A549 treated with Mapracorat at 1 μM for 4 hours (cell line): ENCODE measurements at places on chromosomes 6 and 20. TPM values are rescaled to one million over a fixed set of nuclear protein-coding genes. Genes with fewer than 3 reads are reported as not detected.

TEAD3 gene
- total RNA-seq, result 5.6 to 7.9 TPM (median 7.4 TPM) in 5 replicates

PRKN gene
- total RNA-seq, result 0.07 TPM in 2 of 5 replicates, not detected in the others

MEP1A gene
- total RNA-seq, result not detected in 5 replicates

TNFRSF6B gene
- 0.35 to 1.5 TPM (median 0.93 TPM) in 5 replicates for total RNA-seq

PRSS16 gene
- 2.8 to 3.5 TPM (median 2.9 TPM) in 5 replicates for total RNA-seq

MATN4 gene
- 0.09 to 0.26 TPM (median 0.15 TPM) in 4 of 5 replicates, not detected in the other for total RNA-seq

TSPO2 gene
- total RNA-seq, result not detected in 5 replicates

ADNP gene
- 39.0 to 49.3 TPM (median 41.4 TPM) in 5 replicates for total RNA-seq

FNDC1 gene
- 0.06 to 0.13 TPM (median 0.11 TPM) in 5 replicates for total RNA-seq

ULBP1 gene
- total RNA-seq, result 0.57 to 1.0 TPM (median 0.75 TPM) in 5 replicates

MCM8 gene
- total RNA-seq, result 19.4 to 24.6 TPM (median 23.1 TPM) in 5 replicates

VNN1 gene
- total RNA-seq, result 0.06 to 0.15 TPM (median 0.10 TPM) in 3 of 5 replicates, not detected in the others

HSF2 gene
- total RNA-seq, result 4.6 to 8.9 TPM (median 6.9 TPM) in 5 replicates

BLCAP gene
- total RNA-seq, result 43.7 to 54.7 TPM (median 49.6 TPM) in 5 replicates
